ENCODE measurements at places on chromosomes 5 and 9.

GRCh38 chr5:118392491-118392890 lies 595.9 kb downstream of the DTWD2 start:
- no peak for DNase-seq

DNA sequence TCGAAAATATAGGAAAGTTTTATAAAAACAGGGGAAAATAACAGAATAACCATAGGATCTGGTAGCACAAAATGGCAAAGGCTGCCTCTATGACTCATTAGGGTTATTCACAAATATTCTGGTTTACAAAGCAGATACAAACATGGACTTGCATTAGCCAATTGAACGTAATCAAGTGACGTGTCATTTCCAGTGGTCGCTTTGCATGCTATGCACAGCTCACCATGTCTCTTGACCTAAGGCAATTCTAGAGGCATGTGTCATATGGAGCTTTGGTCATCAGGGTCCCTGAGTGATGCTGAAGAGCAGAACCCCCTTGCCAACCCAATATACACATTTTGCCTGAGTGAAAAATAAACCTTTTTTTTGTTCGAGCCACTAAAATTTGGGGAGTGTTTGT lies 158.8 kb downstream of the TMEM161B start:
- DNase-seq: no peak

DNA sequence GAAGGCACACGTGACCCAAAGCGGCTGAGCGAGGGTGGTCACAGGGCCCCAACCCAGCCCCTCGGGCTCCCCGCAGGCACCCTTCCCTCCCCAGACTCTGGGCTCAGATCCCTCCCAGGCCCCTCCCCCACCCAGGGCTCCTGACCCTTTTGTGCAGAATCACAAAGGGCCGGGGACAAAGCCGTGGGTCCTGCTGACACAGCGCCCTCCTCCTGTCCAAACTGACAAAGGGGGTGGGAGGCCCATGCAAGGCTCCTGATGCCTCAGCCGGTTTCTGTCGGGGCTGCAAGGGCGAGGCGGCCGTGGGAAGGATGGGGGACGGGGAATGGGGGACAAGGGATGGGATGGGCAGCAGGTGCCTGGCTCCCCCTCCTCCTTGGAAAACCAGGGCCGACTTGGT lies 43.5 kb upstream of the UBAC1 start:
- DNase-seq: no peak

DNA sequence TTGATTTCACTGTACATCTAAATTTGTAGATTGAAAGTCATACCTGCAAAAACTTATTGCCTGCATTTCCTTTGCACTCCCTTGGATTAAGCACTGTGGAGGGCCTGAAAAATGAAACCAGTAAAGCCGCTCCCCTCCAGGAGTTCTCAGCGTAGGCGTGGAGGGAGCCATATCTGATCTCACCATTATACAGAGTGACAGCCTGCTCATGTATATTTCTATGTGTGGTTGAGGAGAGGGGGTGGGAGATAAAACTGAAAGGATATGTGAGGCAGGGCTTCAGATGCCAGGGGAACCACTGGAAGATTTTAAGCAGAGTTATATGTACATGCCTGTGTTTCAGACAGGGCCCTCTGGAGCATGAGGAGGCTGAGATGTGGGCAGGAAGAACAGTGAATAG lies 303.0 kb downstream of the MSX2 start:
- DNase-seq: no peak

GRCh38 chr5:68027519-68027918 lies 188.0 kb upstream of the PIK3R1 start:
- peak; percentile 94 for DNase-seq

DNA sequence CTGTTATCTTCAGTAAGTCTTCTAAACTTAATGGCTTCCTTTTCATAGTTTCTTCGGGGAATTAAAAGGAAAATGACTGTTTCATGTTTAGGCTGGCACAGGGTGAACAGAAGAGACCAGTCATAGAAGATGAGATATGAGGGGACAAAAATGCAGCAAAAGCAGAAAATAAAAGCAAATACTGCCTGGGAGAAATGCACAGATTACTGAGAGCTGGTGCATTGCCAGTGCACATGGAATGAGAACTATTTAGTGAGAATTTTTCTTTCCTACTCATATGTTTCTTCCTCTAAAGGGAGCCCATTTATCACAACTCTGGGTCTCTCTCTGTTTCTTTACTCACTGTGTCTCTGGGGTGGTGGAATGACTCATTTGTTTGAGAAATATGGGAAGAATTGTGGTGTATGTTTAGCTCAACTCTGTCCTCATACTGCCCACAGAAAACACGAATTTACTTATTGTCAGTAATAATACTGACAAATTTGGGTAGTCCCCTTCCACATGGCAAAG lies 25.9 kb upstream of the ANKRD55 start:
- peak; percentile 98 for DNase-seq

- DNase-seq: peak; percentile 94
These were observed 182.4 kb downstream of the ACTL7B start for GRCh38 chr9:108673386-108673785.

DNA sequence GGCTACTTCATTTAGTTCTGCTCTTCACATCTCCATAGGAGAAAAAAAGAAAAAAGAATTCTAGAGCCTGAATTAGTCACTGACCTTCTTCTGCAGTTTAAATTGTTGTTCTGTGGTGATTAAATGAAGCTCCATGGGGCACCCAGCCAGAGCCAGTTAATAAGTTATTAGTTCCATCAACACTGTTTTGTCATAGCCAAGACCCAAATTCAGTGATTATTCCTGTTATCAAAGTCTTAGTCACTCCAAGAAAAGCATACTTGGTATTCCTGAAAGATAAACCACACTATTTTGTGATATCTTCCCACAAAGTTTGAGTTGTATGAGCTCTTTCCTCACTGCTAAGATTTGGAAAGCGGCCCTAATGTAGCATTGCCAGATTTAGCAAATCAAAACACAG lies 134.8 kb upstream of the RGMB start:
- peak; percentile 90 for DNase-seq

DNA sequence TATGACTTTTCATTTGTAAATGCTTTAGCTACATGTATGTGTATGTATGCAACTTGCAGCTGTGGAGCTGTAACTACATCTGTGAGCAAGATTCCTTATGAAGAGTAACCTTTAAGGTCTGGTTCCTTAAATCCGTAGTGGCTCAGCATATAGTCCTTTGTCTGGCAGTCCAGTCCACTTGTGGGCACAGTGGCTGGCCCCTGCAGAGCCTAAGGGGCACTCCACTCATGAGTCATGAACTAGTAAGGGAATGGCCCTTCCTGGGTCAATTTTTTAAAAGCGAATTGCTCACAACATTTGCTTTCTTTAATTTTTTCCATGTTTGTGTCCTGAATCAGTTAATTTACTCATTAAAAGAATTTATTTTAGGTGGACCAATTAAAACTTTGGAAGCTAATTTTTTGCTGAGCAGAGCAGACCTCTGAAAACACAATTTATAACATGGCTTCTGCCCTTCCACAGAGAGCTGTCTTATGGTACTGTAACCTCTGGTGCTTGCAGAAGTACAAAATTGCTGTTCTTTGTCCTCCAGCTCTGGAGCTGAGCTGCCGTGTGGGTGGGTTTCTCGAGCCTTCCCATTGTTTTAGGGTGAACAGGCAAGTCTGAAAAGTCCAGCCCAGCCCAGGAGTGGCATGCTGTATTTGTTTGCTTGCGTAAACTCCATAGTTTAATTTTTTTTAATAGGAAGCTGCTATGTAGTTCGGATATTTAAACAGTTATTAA lies 110.1 kb downstream of the MVB12B start:
- DNase-seq: no peak

GRCh38 chr9:125639057-125639456 lies 68.0 kb downstream of the MAPKAP1 start:
- DNase-seq: no peak

DNA sequence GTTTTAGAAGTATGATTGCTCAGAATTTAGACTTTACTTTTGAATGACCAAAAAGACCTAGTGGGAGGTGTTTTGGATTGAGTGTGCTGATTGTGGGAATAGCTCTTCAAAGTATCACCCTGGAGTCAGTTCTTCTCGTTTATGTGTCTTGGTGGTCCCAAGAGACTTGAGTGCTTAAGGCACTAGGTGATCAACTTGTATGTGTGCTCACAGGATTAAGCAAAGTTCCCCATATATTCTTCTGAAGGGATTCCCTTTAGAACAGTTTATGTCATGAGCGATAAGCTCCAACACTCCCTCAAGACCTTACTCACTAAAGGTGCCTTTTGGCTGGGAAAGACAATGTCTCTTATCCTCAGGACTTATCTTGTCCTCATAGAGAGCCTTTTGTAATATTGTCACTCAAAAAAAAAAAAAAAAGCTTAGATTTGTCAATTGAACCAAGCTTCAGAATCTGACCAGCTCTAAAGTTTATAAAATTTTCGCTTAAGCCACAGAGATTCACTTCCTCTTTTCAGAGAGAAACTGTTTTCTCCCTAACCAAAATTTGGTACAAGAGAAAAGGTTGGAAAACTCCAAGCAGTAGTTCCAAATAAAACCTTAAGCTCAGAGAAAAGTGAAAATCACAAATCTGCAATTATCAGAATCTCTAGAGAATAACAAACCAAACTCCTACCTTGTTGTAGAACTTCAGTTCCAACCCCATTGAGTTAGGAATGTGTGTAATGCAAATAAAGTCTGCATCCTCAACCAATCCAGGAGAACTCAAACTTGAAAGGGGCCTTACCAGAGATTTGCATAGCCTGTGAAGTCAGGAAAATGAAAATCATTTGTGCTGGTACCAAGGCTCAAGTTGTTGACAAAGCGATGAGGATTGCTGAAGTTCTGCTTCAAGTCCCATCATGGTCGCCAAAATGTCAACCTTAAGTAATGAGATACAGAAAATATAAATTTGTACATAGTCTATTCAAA lies 40.0 kb upstream of the PDZD2 start:
- DNase-seq: no peak

- peak; percentile 87 for DNase-seq
These were observed 29.9 kb downstream of the CPEB4 start for GRCh38 chr5:173917788-173918786.

DNA sequence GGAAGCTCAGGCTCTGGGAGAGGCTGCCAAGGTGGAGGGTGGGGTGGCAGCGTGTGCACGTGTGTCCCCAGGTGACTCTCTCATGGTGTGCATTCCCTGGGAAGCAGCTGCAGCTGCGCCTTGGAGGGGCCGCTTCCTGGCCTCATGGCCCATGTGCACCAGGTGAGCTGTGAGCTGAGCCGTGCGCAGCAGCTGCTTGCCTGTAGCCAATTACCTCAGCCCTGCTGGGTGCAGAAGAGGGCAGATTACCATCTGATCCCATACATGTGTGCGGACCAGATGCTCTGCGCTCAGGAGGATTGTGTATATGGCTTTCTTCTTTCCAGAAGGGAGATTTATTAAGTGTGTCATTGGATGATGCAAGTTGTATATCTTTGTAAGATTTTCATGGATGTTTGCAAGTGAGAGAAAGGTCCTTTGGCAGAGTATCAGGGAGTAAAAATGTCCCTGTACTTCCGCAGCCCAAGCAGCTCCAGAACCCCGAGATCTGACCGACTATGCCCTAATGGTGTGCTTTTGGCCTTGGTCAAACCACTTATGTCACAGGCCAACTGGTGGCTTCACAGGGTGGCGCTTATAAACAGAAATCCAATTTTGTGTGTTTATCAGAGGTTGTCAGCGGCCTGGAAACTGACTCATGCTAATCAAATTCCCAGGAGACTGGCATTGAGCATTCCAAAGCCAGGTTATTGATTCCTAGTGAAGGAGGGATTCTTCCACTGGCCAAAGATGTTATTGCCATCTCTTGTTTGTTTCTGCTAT lies 229.3 kb downstream of the GOLPH3 start:
- peak; percentile 41 for DNase-seq

DNA sequence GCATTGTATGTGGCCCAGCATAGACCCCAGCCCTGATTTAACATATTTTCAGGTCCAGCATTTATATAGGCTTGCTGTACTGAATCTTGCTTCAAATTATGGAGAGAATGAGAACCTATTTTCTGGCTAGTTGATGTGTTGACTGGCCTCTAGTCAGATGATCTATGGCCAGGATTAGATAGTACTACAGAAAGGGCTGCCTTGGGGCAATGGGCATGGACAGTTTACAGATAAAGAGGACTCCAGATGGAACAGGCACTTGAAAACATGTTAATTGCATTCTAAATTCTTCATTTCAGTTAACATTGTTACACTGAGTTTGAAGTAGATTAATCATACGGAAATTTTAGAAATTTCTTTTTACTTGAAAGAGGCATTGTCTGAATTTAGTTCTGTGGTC lies 61.5 kb downstream of the RAB14 start:
- DNase-seq: no peak

GRCh38 chr5:151703780-151704179 lies 17.1 kb upstream of the SPARC start:
- no peak for DNase-seq

GRCh38 chr5:169637085-169637548 lies at the start of gene DOCK2:
Gene DOCK2, plus strand, starts transcription at chr5:169637275. Its CDS starts 52 bp downstream, at chr5:169637327.
- DNase-seq: no peak

DNA sequence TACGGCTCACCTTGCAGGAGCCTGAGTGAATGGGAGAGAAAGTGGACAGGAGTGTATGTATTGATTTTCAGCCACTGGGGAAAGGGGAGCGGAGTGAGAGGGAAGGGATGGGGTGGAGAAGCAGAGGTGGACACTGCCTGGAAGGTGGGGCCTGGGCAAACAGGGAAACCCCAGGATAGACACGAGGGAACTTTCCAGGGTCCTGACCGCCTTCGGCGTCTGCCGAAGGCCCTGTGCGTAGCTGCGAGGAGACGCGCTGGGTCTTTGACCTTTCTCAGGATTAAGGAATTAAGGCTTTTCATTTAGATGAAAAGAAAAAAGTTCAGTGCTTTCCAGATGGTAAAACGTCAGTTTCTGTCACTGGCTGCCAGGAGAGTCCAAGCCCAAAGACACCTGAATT lies 134.6 kb upstream of the RAPGEF1 start:
- DNase-seq: no peak

All from fibroblast of skin of abdomen (primary cell).